D341Med (cell line): ENCODE measurements at places on chromosomes 6 and 20.

DNA sequence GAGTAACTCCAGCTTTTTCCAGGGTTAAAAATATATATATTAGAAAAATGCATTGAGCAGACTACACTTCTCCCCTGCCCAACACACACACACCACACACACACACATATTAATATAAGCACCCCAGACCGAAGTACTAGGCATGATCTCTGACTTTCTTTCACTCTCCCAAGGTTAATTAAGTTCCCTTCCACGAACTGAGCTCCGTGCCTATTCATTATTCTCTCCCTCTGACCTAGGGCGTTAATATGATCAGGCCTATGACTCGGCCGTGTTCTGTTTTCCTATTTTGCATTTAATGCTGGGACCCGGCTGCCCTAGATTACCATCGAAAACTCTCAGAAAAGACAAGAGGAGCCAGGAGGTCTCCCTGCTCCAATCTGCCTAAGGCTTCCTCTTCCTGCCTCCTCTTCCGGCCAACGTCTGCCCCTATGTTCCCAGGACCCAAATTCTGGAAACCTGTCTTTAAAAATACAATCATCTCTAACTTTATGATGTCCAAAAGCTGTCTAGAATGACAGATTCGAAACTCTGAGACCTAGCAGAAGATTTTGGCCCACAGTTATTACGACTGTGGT is 6.1 kb upstream of the POU3F2 start:
- no peak for DNase-seq

DNA sequence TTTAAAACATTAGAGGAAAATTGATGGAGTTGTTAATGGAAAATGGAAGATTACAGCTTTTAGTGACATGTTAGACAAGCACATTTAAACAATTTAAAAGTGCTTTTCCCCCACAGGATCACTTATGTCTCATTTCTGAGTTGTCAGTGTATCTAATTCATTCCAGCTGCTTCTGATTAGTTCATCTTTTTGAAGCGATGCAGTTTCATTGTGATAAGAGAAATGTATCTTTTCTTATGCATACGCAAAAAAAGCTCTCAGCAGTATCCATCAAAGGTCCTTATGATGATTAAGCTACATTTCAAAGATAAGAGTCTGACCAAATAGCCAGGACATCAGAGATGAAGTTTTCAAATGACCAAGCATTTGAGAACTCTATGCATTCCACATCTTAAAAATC is 572.6 kb upstream of the SYNCRIP start:
- no peak for DNase-seq

GRCh38 chr6:159982731-159983506 is 14.0 kb downstream of the IGF2R start:
- no peak for DNase-seq

DNA sequence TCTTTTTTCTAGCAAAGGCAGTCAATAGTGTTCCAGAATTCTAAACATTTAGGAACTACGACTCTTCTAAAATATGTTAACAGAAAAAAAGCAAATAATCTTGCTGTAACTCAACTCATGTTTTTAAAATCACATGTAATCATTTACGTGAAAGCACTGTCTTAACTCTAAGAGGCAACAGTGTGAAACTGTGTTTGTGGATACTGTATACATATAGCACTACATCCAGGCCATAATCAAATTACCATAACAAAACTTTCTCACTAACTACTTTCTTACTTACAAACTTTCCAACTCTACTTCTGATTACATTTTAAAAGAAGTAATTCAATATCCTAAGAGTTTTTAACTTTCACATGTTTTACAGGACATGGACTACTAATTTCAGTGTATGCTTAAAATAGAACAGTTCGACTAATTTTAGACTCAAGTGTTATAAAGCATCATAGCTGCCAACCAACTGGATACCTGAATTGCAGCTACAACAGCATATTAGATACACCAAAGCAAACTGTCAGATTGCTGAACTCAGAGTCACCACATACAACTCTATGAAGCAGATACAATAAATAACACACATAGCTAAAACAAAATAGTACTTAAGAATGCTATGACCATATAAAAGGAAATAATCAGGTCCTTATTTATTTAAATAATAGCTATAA is 121.6 kb upstream of the BEND6 start:
- DNase-seq = no peak
